OCI-LY7 (cell line): ENCODE measurements at places on chromosomes 16 and 17. TPM values are rescaled to one million over a fixed set of nuclear protein-coding genes. Genes with fewer than 3 reads are reported as not detected.

DNA sequence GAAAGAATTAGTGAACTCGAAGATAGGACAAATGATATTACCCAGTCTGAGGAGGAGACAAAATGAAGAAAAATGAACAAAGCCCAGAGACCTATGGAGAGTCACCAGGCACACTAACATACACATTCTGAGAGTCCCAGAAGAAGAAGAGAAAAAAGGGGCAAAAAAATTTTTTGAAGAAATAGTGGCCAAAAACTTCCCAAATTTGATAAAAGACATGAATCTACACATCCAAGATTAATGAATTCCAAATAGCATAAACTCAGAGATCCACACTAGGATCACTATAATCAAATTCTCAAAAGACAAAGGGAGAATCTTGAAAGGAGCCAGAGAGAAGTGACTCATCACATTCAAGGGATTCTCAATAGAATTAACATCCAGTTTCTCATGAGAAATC lies 3.4 kb upstream of the OR4D1 start:
- no peak for DNase-seq

DNA sequence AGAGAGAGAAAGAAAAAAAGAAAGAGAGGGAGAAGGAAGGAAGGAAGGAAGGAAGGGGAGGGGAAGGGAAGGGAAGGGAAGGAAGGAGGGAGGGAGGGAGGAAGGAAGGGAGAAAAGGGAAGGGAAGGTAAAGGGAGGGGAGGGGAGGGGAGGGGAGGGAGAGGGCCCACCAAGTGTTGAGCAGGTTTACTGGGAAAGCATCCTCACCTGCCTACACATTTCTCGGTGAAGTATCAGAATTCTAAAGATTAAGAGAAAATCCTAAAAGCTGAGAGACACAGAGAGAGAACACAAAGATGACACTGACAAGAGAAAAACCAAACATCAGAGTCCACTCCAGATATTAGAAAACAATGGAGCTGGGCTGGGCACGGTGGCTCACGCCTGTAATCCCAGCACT lies 12.3 kb upstream of the CMTM3 start:
- DNase-seq = no peak

GRCh38 chr17:65054602-65055001 lies 1.9 kb downstream of the GNA13 start:
- DNase-seq = no peak

GRCh38 chr17:9729735-9730420 lies 61.5 kb downstream of the DHRS7C start:
- DNase-seq = no peak

DNA sequence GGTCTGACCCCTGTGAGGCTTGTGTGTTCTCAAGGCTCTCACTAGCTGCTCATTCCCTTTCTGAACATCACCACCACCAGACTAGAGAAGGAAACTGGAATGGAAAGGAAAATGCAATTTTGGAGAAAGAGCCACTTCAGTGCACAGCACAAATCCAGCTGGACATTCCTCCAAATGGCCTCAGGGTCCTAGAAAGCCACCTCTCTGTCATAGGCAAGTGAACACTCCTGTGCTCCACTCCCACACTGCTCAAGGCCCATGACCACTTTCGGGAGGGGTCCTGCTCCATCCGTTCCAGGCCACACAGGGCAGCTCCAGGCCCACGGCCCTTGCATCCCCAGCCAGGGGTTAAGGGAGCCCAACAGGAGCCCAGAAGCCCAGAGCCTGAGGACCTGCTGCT lies 2.6 kb downstream of the LRRC75A start:
- no peak for DNase-seq

DNA sequence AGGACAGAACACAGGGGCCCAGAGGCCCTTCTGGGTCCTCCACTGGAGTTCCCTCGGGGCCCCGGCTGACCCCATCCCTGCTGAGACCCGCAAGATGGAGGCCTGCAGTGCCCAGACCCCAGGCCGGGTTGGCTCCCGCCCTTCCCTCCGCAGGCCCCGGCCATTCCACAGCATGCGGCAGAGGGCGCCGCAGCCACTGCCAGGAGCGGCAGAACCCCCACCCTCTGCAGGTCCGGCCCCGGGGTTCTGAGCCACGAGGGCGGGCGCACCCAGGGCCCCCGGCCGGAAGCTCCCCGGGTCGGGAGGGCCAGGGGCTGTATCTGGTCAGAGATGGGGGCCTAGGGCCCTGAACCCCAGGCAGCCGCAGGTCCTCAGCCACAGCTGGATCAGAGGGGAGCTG lies 2.4 kb upstream of the PERCC1 start:
- DNase-seq = peak; percentile 49

DNA sequence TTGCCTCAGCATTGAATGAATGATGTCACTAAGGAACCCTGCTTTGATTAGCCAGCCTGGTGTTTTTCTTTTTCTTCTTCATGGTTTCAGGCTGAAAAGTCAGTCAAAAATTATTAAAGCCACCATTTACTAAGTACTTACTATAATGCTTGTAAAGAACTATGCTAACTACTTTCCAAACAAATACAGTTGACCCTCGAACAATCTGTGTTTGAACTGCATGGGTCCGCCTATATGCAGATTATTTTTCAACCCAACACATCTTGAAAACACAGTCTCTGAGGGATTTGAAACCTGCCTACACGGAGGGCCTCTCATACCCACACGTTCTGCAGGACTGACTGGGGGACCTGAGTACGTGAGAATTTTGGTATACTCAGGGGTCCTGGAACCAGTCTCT lies 136.3 kb downstream of the PARN start:
- no peak for DNase-seq

GRCh38 chr17:14621826-14622614 lies 321.1 kb downstream of the HS3ST3B1 start:
- peak; percentile 91 for DNase-seq

FOXJ1 gene
- total RNA-seq = not detected in 2 replicates

RHBDF1 gene
- total RNA-seq = 0.66 and 0.68 TPM in 2 replicates
